ENCODE measurements at places on chromosomes 1 and 21. TPM values are rescaled to one million over a fixed set of nuclear protein-coding genes. Genes with fewer than 3 reads are reported as not detected.

Gene RPS6KA1
- total RNA-seq: 11.1 TPM

Gene BSND
- 0.24 TPM for total RNA-seq

Gene DNAJC28
- 1.9 TPM for total RNA-seq

Gene MFN2
- 25.5 TPM for total RNA-seq

Gene UBE4B
- total RNA-seq: 36.4 TPM

Gene ZFP69B
- 6.5 TPM for total RNA-seq

Gene CELA3B
- total RNA-seq: not detected

Gene UBXN10
- total RNA-seq: 0.48 TPM

Gene LRRIQ3
- total RNA-seq: 25.8 TPM

Gene DISC1
- 17.3 TPM for total RNA-seq

Gene GJB4
- total RNA-seq: 0.24 TPM

Gene DCST1
- not detected for total RNA-seq

Gene TTLL7
- 92.7 TPM for total RNA-seq

Gene AMY1C
- not detected for total RNA-seq

Gene TMEM269
- not detected for total RNA-seq

Gene GBP7
- not detected for total RNA-seq

Gene USF1
- 33.9 TPM for total RNA-seq

Gene RHD
- not detected for total RNA-seq

Gene ADAMTS4
- 7.5 TPM for total RNA-seq

Gene DMRTA2
- 0.24 TPM for total RNA-seq

Gene MAP1LC3C
- total RNA-seq: 3.9 TPM

Gene KCNE2
- total RNA-seq: 0.72 TPM

Gene OR2L2
- 8.9 TPM for total RNA-seq

Gene FAM89A
- total RNA-seq: 23.4 TPM

Gene EPB41
- total RNA-seq: 71.3 TPM

Gene SELP
- 7.9 TPM for total RNA-seq

Gene HSPA6
- 4.3 TPM for total RNA-seq

Gene CXADR
- 26.7 TPM for total RNA-seq

Gene SLC25A34
- total RNA-seq: 0.48 TPM

Gene CRP
- 0.48 TPM for total RNA-seq

Gene PIGR
- 5.8 TPM for total RNA-seq

Gene SAMD13
- 12.8 TPM for total RNA-seq

Gene SCAMP3
- 12.3 TPM for total RNA-seq

Gene ZNF496
- 15.9 TPM for total RNA-seq

Gene PEX19
- total RNA-seq: 31.8 TPM

Gene AKR7A3
- 0.96 TPM for total RNA-seq

Gene CD1C
- total RNA-seq: not detected

Gene OR10R2
- total RNA-seq: 14.0 TPM

Gene GNAT2
- not detected for total RNA-seq

Gene ZBTB18
- 6.5 TPM for total RNA-seq

Gene UBE2U
- not detected for total RNA-seq

Gene ZNF648
- total RNA-seq: not detected

Gene ZMYM1
- total RNA-seq: 27.7 TPM

Gene COPA
- total RNA-seq: 150 TPM

Gene C1orf115
- 3.4 TPM for total RNA-seq

Gene GFI1
- total RNA-seq: 3.6 TPM

Gene LCK
- 0.96 TPM for total RNA-seq

Gene PYHIN1
- 5.8 TPM for total RNA-seq

Gene CSF3R
- 10.1 TPM for total RNA-seq

Gene FCRL6
- total RNA-seq: 14.7 TPM

Gene LCE1C
- not detected for total RNA-seq

Gene SYCP1
- total RNA-seq: 2.4 TPM

Gene FBLIM1
- 134 TPM for total RNA-seq

Gene CYP4A22
- not detected for total RNA-seq

Gene KIFAP3
- 84.7 TPM for total RNA-seq

Gene NR1I3
- total RNA-seq: 0.48 TPM

Gene KCNJ15
- total RNA-seq: 4.8 TPM

Gene FAM151A
- not detected for total RNA-seq
